ENCODE measurements at places on chromosomes 6 and 20.
A peak's percentile ranks its signal among the peaks of the same experiment; 100 is the strongest.

GRCh38 chr6:52125139-52125538 lies 37.7 kb upstream of the PKHD1 start:
- DNase-seq: no peak

GRCh38 chr6:111824608-111825337 lies 48.5 kb downstream of the FYN start:
- DNase-seq: peak; percentile 62

DNA sequence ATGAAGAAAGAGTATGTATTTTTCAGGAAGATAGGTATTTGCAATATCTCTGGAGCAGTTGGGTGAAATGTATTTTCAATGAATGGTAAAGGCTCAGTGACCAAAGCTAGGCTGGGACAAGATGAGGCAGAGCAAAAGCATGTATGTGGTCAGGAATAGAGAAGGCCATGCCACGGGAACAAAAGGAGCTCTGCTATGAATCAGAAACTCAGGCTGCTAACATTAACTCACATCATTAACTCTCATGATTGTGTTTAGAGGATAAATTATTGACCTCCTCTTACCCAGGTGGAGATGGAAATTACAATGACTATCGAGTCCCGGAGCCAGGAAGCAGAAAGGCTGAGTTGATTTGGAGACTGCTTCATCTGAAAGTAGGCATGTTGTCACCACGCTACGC lies 220.2 kb downstream of the FUT9 start:
- no peak for DNase-seq

GRCh38 chr20:46430921-46431712 lies 24.7 kb upstream of the ELMO2 start:
- DNase-seq: no peak

- DNase-seq: no peak
Measured at GRCh38 chr20:50312682-50313521, 122.3 kb downstream of the CEBPB start.

DNA sequence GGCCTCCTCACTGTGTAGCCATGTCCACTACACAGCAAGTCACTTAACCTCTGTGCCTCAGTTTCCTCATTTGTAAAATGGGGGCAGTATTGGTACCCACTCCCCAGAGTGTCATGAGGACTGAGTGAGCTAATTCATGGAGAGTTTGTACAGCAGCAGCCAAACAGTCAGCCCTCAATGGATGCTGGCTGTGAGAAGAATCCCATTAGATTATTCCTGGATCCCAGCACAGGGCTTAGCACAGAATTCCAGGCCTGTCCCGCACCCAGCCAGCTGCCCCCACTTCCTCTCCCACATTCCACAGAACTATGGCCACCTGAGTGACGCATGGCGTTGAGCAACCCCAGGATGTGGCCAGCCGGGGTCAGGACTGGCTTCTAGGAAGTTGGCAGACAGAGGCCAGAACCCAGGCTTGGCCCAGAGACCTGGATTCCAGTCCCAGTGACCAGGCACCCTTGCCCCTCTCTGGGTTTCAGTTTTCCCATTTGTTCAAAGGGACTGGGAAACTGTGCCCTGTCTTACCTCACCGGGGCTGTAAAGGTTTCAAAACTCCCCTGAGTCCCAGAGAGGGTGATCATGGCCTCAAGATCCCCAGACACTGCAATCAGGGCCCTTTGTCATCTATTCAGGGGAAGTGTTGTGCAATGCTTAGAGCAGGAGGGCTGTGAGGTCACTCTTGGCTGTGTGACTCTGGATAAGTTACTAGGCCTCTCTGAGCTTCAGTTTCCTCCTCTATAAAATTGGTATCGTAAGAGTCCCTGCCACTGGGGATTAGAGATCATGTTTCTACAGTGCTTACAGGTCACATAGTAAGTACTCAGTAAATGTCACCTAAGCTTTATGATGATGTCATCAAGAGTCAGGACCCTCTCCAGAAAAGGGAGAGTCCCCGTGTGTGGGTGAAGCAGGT lies 3.0 kb upstream of the TGM2 start:
- DNase-seq: no peak

DNA sequence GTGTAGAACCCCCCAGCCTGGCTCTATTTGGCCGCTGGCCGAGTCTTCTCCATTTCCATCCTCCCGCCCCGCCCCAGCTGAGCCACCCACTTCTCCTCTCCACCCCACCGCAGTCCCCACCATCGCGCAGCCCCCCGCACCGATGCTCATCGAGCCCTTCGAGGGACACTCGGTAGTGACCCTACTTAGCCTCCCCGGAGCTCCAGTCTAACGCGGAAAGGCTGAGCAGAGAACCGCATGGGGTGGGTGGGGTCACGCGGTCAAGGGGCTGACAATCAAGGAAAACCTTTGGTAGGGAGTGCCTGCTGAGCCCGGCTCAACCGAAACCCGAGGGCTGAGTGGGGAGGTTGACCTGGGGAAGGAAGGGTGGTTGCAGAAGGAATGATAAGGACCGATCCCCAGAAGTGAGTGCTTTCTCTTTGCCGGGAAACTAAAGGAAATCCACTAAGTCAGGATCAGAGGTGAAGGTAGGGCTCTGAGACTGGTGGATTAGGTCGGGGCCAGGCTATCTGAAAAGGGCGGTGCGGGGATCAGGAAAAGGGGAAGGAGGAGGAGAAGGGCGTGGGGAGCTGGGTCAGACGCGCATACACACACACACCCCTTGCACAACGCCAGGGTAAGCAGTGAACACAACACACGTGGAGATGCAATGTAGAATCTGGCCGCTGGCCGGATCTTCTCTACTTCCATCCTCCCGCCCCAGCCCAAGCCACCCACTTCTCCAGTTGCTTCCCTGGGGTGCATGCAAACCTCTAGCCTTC lies 49.8 kb downstream of the CPXM1 start:
- DNase-seq: peak; percentile 10

- peak; percentile 58 for DNase-seq
Measured at GRCh38 chr20:19995220-19995863, 21.8 kb upstream of the NAA20 start.

- no peak for DNase-seq
Measured at GRCh38 chr6:168403370-168404005, 37.5 kb upstream of the SMOC2 start.

DNA sequence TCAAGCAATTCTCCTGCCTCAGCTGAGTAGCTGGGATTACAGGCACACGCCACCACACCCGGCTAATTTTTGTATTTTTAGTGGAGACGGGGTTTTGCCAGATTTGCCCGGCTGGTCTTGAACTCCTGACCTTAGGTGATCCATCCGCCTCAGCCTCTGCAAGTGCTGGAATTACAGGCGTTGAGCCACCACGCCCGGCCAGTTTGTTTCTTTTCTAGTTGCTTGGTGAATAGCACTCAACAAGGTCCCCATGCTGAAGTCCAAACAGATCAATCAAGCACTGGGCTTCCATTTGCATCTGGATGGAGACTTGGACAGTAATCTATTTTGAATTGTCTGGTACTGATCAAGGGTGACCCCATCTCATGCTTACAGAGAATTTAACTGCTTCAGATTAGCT lies 108.9 kb upstream of the FOXO3 start:
- no peak for DNase-seq

GRCh38 chr6:100339574-100340255 lies 125.0 kb downstream of the SIM1 start:
- DNase-seq: no peak

DNA sequence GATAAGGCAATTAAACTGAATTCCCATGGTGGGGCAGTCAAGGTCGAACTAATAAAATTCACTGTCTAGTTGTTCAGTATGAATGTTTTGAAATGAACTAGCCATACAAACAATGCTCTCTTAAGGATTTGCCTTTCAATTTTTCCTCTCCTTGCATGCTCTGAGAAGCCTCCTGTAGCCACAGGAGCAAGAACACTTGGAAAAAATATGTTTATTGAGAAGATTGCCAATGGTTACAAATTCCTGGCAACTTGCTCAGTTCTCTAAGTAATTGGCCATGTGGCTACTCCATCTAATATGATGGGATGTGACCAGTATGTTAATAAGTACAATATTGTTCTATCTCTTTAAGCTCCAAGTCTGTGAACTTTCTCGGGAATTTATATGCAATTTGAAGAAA lies 49.4 kb downstream of the FUT9 start:
- DNase-seq: no peak

DNA sequence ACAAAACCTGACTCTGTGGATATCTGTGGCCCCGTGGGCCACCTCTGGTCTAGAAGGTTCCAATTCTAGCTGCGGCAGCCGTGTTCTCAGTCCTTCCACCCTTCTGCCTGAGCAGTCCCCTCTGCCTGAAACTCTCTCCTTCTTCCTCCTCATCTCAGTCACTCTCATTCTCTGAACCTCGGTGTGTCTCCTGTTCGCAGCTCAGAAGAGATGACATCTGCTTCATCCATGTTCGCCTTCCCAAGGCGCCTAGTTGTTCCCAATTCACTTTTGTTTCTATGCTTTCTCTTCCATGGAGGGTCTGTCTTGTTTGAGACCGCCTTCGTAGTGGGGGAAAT lies 95.5 kb downstream of the CEBPB start:
- peak; percentile 32 for DNase-seq

All from activated CD4-positive, alpha-beta T cell treated with anti-CD3 and anti-CD28 coated beads, Interleukin-2, amount 50 U/mL, for 16 hours (primary cell).